Kidney epithelial cell (primary cell): ENCODE measurements at places on chromosomes 6 and 20. TPM values are rescaled to one million over a fixed set of nuclear protein-coding genes. Genes with fewer than 3 reads are reported as not detected.

JPH2 gene
- 2.4 and 3.0 TPM in 2 replicates for total RNA-seq

TOP1 gene
- 29.2 and 38.0 TPM in 2 replicates for total RNA-seq

DNA sequence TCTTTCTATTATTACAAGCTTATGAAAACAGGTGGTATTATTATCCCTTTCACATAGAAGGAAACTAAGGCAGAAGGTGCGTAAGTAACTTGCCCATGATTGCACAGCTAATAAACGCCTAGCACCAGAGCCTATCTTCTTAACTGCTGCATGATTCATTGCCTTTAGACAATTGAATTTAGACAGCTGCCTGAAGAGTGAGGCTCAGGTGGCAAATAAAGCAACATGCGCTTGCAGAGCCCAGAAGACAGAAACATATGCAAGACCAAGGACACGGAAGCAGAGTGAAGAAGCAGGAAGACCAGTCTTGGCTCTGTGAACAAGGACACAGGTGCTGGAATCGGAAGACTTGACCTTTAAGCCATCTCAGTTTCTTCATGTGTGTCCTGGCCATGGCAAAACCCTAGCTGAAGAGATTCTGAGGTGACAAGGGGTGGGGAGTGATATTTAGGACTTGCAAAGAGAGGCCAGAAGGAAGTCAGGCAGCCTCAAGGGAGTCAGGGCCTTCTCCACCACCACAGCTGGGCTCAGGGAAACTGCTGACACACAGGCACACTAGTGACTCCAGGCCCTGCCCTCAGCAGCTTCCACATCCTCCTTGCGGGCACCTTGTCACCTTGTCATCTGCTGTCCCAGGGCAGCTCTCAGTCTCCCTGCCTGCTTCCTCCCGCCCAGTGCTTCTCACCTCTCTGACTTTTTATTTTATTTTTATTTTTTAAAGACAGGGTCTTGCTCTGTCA is 91.7 kb upstream of the SLC22A16 start:
- no peak for DNase-seq

GRCh38 chr6:141726248-141726647 is 406.5 kb upstream of the GJE1 start:
- no peak for DNase-seq

GRCh38 chr6:29951882-29952281 is 9.6 kb downstream of the HLA-A start:
- no peak for DNase-seq

BHLHE23 gene
- not detected in 2 replicates for total RNA-seq

DNA sequence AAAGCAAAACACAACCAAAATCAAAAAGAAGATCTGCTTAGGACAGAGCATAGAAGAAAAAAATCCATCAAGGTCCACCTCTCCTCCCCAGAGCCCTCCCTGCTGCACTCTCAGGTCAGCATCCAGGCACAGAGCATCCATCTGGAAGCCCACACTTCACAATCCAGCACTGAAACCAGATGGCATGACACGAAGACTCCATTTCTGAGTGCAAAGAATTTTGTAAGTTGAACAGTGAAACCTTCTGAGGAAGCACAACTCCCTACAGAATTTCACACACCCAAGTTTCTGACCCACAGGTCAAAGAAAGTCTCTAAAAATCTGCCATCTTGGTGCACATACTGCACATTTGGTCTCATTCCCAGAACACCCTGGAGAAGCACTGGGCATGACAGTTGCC is 128.8 kb upstream of the STXBP5 start:
- DNase-seq: no peak

- DNase-seq: no peak
Observed at GRCh38 chr6:2353412-2354137, 108.2 kb upstream of the GMDS start.

DNA sequence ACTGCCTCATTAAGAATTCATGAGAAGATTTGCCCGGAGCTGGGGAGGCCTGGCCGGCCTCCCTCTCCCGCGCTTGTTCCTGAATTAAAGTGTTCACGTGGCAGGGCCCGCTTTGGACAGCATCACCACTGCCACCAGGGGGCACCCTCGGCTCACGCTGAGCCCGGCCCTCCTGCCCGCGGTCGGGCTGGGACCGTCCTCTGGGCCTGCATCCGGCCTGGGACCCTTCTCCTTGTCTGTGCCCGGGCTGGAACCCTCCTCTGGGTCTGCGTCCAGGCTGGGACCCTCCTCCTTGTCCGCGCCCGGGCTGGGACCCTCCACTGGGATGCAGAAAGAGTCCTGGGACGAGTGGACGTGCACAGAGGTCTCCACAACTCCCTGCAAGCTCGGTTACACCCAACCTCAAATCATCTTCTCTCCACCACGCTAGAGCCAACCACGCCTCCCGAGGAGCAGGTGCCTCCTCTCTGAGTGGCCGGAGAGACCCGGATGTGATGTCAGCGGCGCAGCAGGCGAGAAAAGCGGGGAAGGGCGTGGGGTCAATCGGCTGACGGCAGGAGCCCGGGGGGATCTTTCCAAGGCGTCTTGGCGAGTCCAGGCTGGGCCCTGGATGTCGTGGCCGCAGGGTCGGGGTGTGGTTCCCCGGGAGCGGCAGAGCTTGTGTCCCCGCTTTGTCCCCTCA is 50.9 kb upstream of the DACT2 start:
- no peak for DNase-seq

DNA sequence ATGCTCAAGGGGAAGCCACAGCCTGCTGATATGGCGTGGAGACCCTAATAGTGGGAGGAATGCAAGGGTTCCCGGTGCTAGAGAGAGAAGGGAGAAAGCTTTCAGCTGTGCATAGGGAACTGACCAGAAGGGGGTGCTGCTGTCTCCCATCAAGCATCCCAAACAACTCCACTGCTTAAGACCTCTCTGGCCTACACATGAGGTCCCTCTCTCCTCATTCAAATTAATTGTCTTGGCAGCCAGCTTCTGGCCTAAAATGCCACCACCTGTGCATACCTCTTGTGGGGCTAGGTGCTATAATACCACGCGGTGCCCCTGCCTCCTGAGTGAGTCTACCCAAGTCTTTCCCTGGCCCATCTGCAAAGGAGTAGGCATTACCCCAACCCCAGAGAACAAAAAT is 14.5 kb downstream of the ADISSP start:
- DNase-seq: no peak

GHRH gene
- total RNA-seq: not detected in 2 replicates

DEFB124 gene
- not detected in 2 replicates for total RNA-seq

DNA sequence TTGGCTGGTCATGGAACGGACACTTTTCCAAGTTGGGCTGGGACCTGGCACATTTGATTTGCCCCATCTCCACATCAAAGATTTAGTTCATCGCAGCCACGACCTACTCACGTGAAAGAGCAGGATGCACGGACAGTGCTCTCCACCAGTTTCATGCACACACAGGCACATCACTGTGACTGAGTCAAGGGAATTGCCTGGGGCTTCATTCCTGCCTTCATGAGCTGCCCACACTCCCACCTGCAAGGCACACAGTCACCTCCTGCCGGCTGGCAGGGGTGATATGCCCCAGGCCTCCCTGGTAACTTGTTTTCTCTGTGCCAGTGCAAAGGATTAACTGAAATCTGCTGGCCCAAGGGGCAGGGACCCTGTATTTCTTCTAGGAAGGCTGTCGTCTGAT is 23.3 kb upstream of the CST1 start:
- no peak for DNase-seq

AGER gene
- total RNA-seq: 0.25 and 2.7 TPM in 2 replicates

- DNase-seq: no peak
Observed at GRCh38 chr6:57822896-57823358, 505.5 kb downstream of the PRIM2 start.

DEK gene
- total RNA-seq: 65.9 and 89.4 TPM in 2 replicates

GRCh38 chr6:34491091-34491430 is 25.2 kb downstream of the PACSIN1 start:
- DNase-seq: no peak

PPP1R16B gene
- total RNA-seq: 0.13 and 0.14 TPM in 2 replicates

DNA sequence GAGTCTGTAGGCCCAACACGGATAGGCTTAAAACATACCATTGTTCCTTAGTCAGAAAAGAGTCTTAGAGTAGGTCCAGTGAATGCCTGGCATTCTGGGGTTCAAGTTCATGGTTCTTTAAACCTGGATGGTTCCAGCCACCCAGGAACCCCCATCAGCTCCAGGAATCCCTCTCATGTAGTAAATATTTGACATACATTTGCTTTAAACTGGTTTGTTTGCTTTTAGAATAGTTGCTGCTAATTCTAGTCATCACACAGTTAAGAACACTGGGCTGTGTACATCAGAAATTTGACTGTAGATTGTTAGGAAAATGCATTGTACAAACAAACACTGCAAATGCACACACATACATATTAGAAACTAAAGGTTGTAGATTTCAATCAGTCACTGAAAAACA is 30.6 kb upstream of the PBOV1 start:
- no peak for DNase-seq

- no peak for DNase-seq
Observed at GRCh38 chr20:9565910-9566550, 51.6 kb downstream of the LAMP5 start.

MYBL2 gene
- 4.1 and 7.1 TPM in 2 replicates for total RNA-seq

HLA-DQA1 gene
- 0.21 TPM in 2 replicates for total RNA-seq

TMC2 gene
- not detected in 2 replicates for total RNA-seq

GRCh38 chr6:25062070-25062811 is 126.5 kb upstream of the RIPOR2 start:
- DNase-seq: no peak

NR2E1 gene
- not detected in 2 replicates for total RNA-seq

NEU1 gene
- total RNA-seq: 142 and 152 TPM in 2 replicates

- DNase-seq: no peak
Observed at GRCh38 chr6:138805016-138805765, 9.3 kb downstream of the ECT2L start.

- DNase-seq: no peak
Observed at GRCh38 chr6:148269386-148269785, 73.3 kb upstream of the SASH1 start.

DNA sequence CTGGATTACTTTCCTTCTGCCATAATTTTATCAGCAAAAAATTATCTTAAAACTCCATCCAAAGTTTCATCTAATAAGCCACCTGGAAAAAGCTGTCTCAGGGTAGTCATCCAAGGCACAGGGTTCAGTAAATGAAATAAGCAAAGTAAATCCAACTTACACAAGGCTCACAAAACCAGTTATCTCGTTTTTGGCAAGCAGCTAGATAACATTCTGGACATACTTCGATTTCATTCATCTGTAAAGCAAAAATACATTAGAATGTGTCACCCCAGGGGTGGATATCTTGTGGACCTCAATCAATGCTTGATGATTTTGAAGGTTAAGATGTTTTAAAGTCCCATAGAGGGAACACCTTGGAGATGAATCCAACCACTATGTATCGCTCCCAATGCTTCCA is 73.1 kb downstream of the ZMYND8 start:
- no peak for DNase-seq
